ENCODE measurements at places on chromosomes 12 and 14.

GRCh38 chr12:93762059-93762719, 85.0 kb downstream of the CRADD start:
- no peak for DNase-seq

DNA sequence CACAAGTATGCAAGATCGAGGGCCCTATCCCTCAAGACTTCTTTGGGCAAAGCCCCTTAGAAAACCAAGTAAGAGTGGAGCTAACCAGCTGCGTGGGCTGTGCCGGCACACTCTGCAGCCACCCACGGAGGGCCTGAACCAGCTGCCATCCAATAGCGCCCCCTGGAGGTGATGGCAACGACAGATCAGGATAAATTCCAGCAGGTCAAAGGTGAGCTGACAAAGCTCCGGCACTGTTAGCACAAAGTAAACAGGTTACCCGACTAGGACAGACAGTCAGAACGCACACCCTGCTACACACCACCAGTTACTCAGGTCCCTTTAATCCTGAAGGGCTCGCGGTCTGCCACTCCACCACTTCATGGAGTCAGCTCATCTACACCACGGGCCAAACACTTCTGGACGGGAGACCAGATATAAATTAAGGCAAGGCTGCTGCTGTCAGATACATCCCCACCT, 4.9 kb downstream of the ZBTB39 start:
- DNase-seq: peak; percentile 86

- no peak for DNase-seq
Measured at GRCh38 chr12:93567174-93567573, 5.3 kb upstream of the SOCS2 start.

GRCh38 chr14:105890474-105891220, 364.3 kb downstream of the TMEM121 start:
- DNase-seq: no peak

GRCh38 chr12:103503546-103504480, 8.0 kb upstream of the C12orf42 start:
- peak; percentile 80 for DNase-seq

- no peak for DNase-seq
Measured at GRCh38 chr12:1469070-1469469, 125.3 kb downstream of the FBXL14 start.

Data from Karpas-422 (cell line).